ENCODE measurements at places on chromosomes 3 and 15.

GRCh38 chr3:56610669-56611335, 53.8 kb downstream of the CCDC66 start:
- DNase-seq, result no peak

DNA sequence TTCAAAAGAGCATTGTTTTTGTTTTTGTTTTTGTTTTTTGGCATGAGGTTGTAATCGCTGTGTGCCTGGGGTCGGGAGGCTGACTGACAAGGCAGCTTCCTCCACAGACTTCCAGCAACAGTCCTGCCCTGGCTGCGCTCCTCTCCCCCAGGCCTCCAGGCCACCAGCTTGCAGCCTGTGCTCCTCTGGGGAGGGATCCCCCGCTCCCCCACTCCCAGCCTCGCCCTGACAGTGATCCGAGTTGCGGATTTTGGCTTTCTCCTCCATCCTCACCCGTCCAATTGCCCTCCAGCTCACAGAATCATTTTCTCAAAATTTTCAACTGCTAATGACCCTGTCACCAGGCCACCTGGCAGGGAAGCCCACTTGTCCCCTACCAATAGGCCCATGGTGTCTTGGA, 36.5 kb upstream of the PCSK6 start:
- DNase-seq, result no peak

DNA sequence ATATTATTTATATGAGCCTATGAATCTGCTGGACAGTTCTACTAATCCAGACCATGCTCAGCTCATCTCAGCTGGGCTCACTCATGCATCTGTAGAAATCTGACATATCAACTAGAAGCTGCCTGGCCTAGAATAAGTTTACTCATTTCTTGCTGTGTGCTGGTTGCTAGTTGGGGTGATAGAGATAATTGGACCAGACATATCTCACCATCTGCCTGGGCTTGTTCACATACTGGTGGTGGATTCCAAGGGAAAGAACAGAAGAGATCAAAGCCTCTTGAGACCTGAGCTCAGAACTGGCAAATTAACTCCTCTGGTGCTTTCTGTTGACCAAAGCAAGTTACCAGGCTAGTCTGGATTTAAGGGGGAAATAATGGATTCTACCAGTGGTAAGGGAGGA, 109.1 kb downstream of the NSUN3 start:
- no peak for DNase-seq

DNA sequence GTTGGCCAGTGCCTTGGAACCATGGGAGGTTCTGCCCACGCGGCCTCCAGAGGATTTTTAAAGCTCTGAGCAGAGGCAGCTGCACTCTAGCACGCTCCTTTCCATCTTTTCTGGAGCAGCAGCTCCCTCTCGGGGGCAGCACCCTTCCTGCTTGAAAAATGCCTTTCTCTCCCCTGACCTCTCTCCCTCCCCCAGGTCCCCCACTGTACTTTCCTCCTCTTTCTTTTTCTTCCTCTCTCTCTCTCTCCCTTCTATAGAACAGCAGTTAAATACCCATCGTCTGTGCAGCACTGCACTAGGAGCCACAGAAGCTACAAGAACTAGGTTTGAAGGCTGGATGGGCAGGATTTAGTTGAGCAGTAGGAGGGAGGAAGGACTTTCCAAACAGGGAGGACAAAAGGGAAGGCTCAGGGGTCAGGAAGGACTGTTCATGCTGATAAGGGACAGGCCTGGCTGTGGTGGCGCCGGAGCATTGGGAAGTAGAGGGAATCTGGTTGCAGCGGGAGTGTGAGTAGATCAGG, 4.4 kb downstream of the ALPK3 start:
- no peak for DNase-seq

- no peak for DNase-seq
Observed at GRCh38 chr3:197003461-197004385, 25.9 kb downstream of the MELTF start.

DNA sequence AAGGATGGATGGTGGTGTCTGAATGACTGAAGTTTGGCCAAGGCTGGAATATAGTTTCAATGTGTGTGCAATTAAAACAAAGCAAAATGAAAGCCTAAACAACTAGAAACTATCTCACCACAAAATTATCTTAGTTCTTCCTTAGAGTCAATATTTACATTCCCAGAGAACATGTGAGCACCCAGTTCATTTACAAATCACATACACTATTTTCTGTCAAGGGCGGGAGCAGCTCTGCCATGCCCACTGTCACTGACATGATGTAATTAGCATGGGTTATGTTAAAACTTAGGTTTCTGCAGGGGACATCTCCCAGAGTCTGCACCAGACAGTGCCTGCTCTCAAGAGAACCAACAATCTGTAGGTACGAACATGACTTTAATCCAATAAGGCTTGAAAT, 65.0 kb downstream of the PDZRN3 start:
- no peak for DNase-seq

- no peak for DNase-seq
Observed at GRCh38 chr3:78368636-78369345, 1328.9 kb downstream of the ROBO2 start.

DNA sequence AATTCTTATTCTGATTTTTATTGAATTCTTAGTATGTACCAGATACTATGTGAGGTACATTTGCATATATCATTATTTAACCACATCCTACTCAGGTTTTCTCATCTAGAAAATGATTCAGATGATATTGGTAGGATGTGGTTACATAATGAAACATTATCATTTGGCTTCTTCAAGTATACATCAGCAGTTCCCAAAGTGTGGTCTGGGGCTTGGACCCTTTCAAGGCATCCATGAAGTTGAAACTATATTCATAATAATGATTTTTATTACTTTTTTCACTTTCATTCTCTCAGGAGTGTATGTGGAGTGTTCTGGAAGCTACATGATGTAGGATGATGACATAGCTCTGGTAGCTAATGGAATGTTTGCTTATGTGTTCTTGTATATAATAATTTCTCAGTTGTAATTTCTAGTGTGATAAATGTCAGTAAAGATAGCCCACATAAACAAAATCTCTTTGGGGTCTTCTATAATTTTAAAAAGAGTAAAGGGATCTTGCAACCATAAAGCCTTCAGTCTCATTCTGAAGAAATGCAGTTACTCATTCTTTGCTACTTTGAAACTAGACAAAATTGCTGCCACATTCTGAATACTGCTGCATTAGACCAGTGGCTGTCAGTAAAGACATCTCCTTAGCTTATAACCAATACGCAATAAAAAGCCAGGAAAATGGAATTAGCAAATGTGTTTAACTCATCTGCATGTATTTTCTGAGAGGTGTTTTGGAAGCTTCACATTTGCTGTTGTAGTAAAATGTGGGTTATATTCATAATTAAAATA, 95.8 kb downstream of the PPARG start:
- no peak for DNase-seq

GRCh38 chr3:10746001-10746400, 70.0 kb upstream of the SLC6A11 start:
- DNase-seq, result no peak

- DNase-seq, result no peak
Observed at GRCh38 chr3:151112731-151113130, 27.3 kb downstream of the MED12L start.

DNA sequence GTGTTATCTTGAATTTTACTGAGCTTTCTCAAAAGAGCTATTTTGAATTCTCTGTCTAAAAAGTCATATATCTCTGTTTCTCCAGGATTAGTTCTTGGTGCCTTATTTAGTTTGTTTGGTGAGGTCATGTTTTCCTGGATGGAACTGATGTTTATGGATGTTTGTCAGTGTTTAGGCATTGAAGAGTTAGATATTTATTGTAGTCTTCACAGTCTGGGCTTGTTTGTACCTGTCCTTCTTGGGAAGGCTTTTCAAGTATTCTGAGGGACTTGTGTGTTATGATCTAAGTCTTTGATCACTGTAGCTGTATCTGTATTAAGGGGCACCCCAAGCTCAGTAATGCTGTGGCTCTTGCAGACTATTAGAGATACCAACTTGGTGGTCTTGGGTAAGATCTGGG, 10.6 kb upstream of the RAD51 start:
- DNase-seq, result no peak

- DNase-seq, result no peak
Observed at GRCh38 chr3:176286476-176287085, 910.7 kb downstream of the TBL1XR1 start.

DNA sequence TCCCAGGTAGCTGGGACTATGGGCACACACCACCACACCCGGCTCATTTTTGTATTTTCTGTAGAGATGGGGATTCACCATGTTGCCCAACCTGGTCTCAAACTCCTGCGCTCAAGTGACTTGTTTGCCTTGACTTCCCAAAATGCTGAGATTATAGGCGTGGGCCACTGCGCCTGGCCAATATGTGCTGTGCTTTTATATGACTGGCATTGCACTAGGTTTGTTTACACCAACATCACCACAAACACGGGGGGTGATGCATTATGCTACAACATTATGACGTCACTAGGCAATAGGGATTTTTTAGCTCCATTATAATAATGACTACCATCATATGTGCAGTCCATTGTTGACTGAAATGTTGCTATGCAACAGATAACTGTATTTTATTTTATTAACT, 6.9 kb downstream of the APH1B start:
- DNase-seq, result no peak

- no peak for DNase-seq
Observed at GRCh38 chr3:160885791-160886286, 129.8 kb downstream of the PPM1L start.

- DNase-seq, result no peak
Observed at GRCh38 chr3:40312661-40313226, 3.2 kb downstream of the EIF1B start.

DNA sequence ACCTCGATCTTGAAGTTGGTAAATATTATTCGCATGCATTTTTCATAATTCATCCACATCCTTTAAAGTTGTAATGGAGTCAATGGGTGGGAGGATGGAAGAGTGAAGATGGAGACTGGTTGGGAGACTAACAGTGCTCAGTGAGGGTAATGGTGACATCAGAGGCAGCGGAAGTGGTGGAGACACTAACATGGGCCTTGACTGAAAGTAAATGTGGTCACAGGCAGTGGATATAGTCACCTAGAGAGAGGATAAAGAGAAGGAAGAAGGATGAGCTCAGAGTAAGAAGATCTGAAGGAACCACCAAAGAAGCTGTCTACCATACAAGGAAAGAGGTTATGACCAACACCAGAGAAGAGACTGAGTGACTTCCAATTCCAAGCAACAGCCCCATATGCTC, 281.6 kb upstream of the STT3B start:
- no peak for DNase-seq

DNA sequence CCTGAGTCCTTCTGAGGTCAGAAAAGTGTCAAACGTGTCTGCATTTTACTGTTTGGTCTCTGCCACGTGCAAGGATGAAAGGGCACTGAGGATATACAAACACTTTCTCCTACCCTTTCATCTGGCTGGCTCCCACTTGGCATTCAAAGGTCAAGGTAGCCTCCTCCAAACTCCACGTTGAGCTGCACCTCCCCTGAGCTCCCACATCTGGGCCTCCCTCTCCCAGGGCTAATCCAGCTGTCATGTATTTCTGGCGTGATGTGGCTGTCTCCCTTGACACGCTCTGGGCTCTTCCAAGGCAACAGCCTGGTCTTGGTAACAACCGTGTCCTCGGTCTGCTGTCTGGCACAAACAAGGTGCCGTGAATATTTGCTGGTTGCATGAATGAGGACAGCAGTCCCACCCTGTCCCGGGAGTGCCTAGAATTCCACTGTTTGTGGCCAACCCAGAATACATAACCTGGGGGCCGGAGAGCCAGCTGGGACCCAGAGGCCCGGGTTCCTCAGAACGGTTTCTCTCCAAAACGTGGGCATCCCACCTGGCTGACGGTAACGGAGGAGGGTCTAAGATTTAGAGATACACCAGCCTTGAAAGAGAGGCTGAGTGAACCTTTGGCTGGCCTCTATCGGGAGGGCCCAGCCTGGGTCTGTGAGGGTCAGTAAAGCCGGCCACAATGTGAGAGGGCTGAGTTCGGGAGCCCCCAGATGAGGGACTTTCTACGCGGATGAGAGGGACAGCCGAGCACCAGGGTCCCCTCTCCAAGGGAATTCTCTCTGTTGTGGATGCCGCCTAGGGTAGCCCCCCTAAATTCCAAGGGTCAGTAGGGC, 767 bp downstream of the GLT8D1 start:
- DNase-seq, result no peak

DNA sequence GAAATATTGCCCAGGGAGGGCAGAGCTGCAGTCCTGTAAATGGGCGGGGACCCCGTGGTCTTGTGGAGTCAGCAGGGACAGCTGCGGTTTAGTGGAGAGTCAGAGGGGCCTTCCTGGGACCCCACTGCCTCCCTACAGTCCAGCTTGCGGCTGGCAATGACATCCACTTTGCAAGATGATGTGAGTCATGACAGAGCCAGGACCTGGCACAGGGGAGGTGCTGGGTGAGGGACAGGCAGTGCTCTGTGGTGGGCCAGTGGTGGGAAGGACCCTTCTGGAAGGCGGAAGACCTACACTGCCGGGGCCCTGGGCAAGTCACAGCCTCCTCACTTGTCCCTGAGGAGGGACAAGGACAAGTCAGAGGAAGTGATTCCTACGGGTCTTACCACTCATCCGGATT, 17.8 kb downstream of the APBA2 start:
- no peak for DNase-seq

DNA sequence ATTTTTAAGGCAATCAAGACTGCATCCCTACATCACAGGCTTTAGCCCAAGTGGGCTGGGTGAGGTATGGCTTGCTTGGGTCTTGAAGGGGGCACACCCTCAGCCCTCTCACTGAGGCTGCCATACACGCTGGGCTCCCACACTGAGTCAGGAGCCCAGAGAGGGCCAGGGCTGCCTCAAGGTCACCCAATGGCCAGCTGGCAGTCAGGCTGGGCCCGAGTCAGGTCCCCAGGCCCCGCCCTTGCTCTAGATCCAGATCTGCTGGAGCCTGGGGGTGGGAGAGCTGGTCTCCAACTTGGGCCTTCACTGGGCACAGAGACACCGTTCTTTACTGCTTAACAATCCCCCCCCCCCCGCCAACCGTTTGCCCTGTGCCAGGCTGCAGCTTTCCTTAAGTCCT, 88.1 kb downstream of the IQSEC1 start:
- DNase-seq, result no peak

DNA sequence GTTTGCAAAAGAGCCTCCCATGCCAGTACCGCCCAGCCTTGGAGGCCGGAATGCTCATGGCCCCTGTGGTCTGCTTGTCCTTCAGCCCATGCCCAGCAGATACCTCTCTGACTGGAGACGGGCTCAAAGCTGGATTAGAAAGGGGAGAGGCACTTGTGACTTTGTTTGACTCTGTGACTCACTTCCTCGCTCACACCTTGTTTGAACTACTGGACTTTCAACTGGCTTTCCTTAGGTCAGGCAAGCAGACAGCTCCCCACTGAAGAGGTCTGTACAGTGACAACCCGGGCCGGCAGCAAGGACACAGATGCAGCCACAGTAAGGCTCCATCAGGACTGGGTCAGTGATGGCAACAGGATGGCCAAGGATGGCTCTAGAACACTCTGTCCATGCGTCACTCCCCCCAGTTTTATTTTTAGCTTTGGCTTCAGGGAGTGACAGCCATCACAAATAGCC, 98.6 kb upstream of the ABHD17C start:
- DNase-seq, result no peak

GRCh38 chr3:29344935-29345334, 64.1 kb downstream of the RBMS3 start:
- DNase-seq, result no peak

GRCh38 chr15:38961931-38962330, 397.3 kb upstream of the RASGRP1 start:
- DNase-seq, result no peak

All from activated naive CD8-positive, alpha-beta T cell treated with anti-CD3 and anti-CD28 coated beads, Interleukin-2, amount 50 U/mL, for 16 hours (primary cell).